ENCODE measurements at places on chromosomes 16 and 17.

- DNase-seq, result no peak
These were observed 12.3 kb downstream of the LRRC3C start for GRCh38 chr17:39939588-39940419.

DNA sequence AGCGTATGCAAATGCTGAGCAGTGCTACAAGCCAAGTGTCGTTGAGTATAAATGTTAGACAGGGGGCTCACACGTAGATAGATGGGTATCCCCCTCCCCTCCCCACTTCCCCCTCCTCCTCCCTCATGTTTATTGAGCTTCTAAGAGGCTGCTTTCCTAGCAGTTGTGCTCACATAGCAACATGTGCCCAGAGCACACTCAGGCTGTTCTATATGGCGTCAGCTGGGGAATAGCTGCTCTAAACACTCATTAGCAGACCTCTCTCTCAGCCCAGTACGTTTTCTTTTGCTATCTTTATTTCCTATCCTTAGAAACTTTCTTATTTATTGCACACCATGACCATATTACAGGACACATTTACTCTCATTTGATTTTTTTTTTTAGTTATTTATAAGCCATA is 1.8 kb downstream of the KCNJ2 start:
- peak; percentile 38 for DNase-seq

DNA sequence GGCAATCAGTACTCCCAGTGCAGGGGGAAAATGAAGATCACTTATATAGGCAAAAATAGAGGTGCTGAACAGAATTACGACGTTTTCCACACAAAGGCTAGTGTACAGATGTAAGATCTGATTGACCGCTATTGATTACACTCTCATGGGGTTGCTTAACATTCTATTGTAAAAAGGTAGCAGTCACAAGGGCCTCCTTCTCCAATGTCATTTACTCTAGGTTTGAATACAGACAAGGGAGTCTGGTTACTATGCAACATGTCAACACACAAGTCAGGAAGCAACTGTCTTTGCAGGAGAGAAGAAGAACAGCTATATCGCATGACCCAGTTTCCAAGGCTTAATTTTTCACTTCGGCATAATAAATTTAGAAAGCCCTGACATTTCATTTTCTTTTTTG is 7.9 kb downstream of the KRT37 start:
- DNase-seq, result no peak

DNA sequence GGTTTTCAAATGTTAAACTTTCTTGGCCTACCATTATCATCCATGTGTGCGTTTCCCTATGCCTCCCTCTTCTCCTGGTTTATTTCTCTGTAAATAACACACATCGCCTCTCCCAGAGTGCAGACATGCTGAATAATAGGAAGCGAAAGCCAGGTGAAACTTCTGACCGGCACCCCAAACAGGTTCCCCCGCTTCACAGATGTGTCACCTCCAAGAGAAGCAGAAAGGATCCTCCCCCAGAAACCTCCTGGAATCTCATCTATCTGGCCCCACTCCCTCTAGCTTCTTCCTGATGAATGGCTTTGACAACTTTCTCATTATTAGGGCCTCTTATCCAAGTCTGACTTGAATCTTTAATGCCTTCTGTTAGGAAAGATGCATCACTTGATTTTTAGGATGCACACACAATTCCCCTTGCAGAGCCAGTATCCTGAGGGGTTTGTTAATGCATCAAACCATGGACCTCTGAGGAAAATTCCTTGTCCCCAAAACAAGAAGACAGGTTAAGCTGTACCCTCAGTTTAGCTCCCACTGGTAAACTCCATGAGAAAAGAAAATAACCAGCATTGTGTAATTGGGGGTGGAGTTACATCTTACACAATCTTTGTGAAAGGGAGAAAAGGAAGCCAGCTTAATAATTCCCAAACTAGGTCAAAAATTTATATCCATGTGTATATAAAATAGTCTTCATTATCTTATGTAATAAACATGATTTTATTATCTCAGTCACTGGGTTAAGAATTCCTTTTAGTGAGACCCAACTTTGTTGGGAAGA is 20.1 kb upstream of the HYDIN start:
- no peak for DNase-seq

- no peak for DNase-seq
These were observed 13.5 kb downstream of the PSMD7 start for GRCh38 chr16:74309789-74310781.

GRCh38 chr17:48995304-48995973 is 1.7 kb upstream of the IGF2BP1 start:
- DNase-seq, result no peak

GRCh38 chr17:5247621-5248020 is 13.0 kb upstream of the SCIMP start:
- DNase-seq, result no peak

- DNase-seq, result no peak
These were observed 35.6 kb downstream of the ABR start for GRCh38 chr17:1144162-1144561.

DNA sequence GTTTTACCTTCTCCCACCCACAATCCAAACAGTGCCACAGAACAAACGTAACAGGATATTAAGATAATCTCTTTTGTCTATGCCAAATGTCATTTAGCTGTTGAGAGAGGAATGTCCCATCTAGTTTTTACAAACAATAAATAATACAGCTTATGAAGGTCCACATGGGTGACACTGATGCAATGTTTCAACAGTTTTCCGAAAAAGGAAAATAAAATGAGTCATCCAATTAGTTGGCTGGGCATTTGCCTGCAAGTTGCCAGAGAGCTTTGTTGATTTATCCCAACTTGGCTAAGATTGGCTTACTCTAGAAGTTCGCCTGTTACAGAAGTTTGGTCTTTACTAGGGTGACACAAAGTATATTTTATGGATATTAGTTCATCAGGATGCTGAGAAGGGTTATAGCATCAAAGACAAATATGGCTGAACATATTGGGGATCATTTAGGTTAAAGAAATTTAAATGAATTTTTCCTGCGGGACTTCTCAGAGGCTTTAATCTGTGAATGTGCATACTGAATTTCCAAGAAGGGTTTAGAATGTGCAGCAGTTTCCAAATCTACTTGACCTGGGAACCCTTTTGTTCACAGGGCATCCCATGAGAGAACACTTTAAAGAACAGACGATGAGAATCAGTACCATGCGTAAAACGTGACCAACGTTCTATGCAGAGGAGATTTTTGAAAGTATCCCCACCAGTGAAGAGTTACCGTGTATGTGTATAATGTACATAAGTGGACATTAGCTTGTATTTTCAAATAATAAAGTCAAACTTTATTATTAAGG is 73.1 kb downstream of the CDH13 start:
- DNase-seq, result no peak

- DNase-seq, result no peak
These were observed 526 bp downstream of the MRPS23 start for GRCh38 chr17:57849163-57849873.

- no peak for DNase-seq
These were observed 2.9 kb upstream of the RHBDF2 start for GRCh38 chr17:76504117-76504516.
